Temporal lobe (tissue), 4 donors: ENCODE measurements at places on chromosomes 13 and 19. TPM values are rescaled to one million over a fixed set of nuclear protein-coding genes. Genes with fewer than 3 reads are reported as not detected.

Gene RUBCNL
- 2.7 TPM for total RNA-seq

Gene DIAPH3
- total RNA-seq, result 6.1 TPM

Gene ZNF418
- 35.9 TPM for total RNA-seq

Gene IER2
- total RNA-seq, result 9.6 TPM

Gene SHANK1
- total RNA-seq, result 14.5 TPM

Gene F7
- total RNA-seq, result 0.49 TPM

Gene LRP3
- total RNA-seq, result 57.5 TPM

Gene SRRM5
- not detected for total RNA-seq
